Epithelial cell of prostate (primary cell): ENCODE measurements at places on chromosomes 3 and 15.

GRCh38 chr15:27702581-27702980 is 396.5 kb downstream of the OCA2 start:
- no peak for DNase-seq

DNA sequence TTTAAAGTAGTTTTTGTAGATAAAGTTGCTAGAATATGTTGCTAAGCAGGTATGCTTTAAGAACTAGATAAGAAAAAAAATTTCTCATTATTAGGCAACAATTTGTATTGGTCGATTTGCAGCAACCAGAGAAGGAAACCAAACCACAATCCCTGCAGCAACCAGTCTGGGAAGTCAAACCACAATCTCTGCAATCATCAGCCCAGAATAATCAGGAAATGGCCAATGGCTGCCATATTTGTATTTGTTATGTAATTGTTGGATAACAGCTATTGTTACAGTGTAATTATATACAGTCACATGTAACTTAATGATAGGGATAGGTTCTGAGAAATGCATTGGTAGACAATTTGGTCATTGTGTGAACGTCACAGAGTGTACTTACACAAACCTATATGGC is 23.6 kb downstream of the STXBP5L start:
- DNase-seq, result no peak

DNA sequence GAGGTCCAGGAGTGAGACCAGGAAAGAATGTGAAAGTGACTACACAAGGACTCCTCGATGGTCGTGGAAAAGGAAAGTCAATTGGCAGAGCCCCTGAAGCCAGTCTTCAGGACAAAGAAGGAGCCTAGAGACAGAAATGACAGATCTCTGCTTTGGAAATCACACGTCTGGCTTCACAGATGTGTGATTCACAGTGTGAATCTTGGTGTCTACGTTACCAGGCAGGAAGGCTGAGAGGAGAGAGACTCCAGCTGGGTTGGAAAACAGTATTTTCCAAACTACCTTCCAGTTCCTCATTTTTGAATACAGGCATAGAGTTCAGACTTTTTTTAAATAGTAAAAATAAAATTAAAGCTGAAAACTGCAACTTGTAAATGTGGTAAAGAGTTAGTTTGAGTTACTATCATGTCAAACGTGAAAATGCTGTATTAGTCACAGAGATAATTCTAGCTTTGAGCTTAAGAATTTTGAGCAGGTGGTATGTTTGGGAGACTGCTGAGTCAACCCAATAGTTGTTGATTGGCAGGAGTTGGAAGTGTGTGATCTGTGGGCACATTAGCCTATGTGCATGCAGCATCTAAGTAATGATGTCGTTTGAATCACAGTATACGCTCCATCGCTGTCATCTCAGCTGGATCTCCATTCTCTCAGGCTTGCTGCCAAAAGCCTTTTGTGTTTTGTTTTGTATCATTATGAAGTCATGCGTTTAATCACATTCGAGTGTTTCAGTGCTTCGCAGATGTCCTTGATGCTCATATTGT is 6.0 kb downstream of the CCR2 start:
- DNase-seq, result no peak

DNA sequence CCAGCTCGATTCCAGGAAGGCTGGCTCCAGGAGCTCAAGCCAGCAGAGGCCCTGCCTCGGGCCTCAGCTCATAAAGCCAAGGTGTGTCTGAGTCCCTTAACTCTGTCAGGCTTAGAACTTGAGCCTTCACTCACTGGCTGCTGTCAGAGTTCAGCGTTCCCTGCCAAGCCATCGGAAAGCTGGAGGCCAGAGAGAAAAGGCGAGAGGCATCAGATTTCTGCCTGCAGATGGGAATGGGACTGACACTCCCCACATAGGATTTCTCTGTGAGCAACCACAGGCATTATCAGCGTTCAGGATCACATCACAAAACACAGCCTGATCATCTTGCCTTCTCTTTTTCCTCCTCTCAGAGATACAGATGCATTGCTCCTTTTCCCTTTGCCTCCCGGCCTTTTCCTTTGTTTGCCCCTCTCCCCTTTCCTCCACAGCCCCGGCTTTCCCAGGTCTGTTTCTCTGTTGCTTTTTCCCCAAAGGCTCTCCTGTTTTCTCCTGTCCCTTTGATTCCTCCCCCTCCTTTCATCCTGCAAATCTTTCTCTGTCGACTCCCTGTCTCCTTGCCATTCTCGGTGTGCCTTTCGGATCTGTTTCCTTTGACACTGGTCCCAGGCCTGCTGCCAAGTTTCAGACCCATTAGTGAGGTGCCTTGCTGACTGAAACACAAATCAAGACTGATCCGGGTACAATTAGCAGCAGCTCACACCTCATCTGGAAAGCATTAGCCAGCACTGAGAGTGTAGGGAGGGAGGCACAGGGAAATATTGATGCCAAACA is 44.5 kb upstream of the BOC start:
- no peak for DNase-seq

GRCh38 chr15:48085591-48085930 is 35.2 kb upstream of the SLC24A5 start:
- DNase-seq, result no peak

- no peak for DNase-seq
Observed at GRCh38 chr3:159938714-159939113, 49.9 kb upstream of the IL12A start.
